Stimulated activated naive CD4-positive, alpha-beta T cell (primary cell): ENCODE measurements at places on chromosomes 4 and X.

DNA sequence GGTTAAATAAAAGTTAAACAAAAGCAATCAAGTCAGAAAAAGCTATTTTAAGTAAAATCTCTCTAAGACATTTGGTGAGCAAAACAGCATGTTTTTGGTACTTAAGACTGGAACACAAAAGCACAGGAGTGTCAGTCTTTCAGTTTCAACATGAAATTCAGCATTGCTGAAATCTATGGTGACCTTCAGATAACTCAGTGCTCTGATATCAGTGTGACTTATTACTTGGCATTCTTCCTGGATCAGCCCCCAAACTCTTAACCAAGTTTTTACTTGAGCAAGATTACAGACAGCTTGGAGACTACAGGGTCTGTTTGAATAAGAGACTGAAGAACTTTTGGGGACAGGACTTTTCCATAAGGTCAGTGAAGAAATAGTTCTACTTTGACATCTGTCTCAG lies 437.2 kb downstream of the RAPGEF2 start:
- DNase-seq = no peak

DNA sequence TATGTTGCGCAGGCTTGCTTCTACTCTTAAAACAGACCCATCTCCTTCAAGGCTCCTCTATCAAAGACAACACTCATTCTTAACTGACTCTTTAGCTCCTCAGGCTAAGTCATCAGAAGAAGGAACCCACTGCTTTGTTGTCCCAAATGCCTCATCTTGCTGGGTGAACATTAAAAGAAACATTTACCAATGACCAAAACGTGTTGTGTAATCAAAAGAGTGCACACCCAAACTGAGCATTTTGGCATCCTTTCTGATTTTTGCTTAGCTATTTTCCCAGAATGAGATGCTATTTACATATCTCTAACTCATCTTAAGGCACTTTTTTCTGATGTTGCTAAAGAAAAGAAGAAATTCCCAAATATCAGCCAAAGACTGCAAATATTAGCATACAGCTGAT lies 131.7 kb upstream of the VCX3A start:
- DNase-seq = no peak

DNA sequence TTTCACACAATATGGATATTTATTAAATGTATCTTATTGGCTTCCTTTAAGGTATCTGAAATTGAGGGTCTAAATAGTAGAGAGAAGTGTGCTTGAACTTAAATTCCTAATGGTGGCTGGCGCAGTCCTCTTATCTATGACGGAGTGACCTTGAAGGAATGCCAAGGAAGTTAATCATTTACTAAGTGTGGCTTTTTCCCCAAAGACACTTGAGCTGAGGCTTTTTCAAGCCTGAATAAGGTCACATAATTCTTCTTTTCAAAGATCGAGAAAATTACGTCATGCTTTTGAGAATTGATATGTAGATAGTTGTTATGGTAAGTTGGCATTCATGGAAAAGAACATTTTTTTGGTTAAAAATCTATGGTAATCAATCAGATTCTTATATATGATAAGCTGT lies 11.7 kb upstream of the PRPS2 start:
- no peak for DNase-seq

- DNase-seq = peak; percentile 69
These were observed 8.3 kb upstream of the DAPP1 start for GRCh38 chr4:99808260-99808857.

DNA sequence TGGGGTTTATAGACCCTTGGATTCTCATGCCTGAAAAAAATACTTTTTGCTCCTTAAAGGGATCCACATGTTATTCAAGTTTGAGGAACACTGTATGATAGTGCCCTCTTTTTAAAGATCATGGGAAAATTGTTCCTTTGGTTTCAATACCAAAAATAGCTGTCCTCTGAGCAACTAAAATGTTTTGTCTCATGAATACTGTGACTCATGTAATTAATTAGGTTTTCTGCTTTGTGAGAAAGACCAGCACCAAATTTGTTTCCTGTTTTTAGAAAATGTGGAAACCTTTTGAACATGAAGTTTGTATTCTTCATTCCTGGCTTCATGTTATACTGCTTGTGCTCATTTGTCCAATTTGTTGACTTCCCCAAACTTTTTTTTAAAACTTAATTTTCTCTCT lies 127.6 kb upstream of the SH3RF1 start:
- no peak for DNase-seq

- no peak for DNase-seq
These were observed 31.3 kb downstream of the NIPAL1 start for GRCh38 chr4:48047896-48048295.

DNA sequence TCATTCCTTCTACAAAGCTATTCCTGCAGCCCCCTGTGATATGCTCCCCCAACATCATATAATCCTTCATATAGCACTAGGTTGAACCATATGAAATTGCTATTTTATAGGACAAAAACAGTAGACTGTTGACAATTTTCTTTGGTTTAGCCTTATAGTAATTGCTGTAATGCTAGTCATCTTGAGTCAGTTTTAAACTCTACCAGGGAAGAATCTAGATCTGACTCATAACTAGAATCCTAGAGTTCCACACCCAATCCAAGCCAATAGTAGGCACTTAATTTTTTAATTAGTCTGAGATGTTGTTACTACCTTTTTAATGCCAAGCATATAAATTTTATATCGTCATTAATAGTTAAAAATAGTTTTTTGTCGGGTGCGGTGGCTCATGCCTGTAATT lies 136.8 kb downstream of the CHRNA9 start:
- no peak for DNase-seq

- no peak for DNase-seq
These were observed 63.9 kb upstream of the TRIM2 start for GRCh38 chr4:153140294-153140693.

GRCh38 chr4:48420144-48420543 lies 63.0 kb upstream of the SLC10A4 start:
- no peak for DNase-seq

GRCh38 chr4:112057470-112057869 lies 87.8 kb upstream of the FAM241A start:
- DNase-seq = no peak

DNA sequence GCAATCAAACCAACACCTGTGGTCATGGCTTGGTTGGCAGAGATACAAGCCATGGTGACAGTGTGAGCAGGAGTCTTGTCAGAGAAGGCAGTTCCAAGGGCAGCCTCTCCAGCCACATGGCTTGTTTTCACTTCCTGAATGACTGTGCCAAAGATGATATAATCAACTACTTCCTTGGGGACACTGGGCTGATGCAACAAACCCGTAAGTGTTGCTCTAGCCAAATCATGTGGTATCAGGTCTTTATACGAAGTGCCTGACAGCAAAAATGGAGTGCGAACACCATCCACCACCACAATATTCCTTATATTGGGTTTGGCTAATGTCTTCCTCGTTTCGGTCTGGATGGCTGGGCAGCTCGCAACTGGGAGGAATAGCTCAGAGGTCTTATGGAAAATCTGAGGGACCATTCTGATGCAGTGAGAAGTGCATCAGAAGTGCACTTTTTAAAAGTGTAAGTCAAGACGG lies 922.0 kb downstream of the NLGN4X start:
- no peak for DNase-seq

DNA sequence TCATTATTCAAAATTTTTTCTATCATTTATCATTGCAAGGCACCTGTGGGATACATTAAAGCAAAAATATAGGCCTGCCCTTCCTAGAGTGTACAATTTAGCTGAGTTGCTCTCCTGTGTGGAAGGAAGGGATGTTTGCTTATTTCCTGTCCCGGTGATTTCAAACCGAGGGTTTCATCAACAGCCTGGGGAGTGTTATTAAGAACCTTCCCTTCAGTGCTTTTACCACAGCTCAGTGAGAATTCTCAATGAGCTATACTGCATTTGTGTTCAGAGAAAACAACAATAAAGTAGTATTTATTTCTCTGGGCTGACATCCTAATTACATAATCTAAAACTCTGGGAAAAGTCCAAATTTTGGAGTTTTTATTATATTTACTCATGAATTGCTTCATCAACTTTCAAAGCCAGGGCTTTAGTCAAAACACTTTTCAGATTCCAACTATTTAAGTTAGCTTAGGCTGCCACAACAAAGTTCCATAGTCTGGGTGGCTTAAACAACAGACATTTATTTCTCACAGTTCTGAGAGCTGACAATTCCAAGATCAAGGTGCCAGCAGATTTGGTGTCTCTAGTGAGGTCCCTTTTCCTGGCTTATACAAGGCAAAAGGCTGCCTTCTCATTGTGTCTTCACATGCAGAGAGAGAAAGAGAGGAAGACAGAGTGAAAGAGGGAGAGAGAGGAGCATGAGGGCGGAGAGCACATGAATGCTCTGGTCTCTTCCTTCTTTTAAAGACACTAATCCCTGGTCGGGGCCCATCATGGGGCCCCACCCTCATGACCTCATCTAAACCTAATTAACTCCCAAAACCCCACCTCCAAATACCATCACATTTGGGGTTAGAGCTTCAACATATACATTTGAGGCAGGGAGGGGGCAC lies 62.6 kb downstream of the MMRN1 start:
- DNase-seq = no peak

DNA sequence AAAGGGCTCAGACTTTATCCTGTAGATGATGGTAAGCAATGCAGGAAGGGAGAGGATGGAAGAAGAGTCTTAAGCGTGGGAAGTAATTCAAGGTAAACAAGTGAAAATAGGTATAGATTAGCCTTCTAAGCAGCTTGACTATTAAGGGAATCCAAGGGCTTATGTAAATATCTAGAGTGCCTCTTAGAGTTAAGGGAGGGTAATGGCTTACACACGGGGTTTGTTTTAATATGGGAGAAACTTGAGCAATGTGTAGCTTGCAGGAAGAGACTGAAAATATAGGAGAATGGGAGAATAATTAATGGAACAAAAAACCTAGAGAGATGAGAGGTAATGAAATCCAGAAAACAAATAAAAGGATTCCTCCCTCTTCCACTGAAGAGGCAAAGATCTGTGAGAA lies 12.8 kb upstream of the SAP30 start:
- DNase-seq = no peak

- no peak for DNase-seq
These were observed 5.0 kb upstream of the ABLIM2 start for GRCh38 chr4:8163436-8164193.

GRCh38 chrX:17537723-17538243 lies 162.8 kb downstream of the NHS start:
- no peak for DNase-seq

DNA sequence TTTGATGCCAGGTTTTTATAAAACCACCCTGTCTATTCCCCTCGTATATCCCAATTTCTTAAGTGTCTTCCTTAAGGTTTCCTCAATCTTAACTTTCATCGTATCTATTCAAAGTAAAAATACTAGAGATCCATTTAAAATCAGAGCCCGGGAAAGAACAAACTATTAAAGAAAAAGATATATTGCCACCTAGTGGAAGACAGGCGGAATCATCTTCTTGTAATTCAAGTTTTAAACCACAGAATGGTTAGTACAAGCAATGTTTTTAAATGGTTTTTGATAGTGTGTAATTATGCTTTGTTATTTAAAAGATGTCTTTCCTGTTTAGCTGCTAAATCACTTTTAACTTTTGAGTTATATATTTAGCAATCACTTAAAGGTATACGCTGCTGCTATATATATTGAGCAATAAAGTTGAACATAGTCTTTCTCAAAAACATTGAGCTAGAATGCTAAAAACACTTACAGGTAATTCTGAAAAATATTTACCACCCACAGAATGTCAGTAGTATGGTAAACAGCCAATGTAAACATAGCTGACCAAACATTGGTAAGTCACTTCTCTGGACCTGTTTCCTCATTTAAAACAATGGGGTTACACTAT lies 18.2 kb downstream of the PRDM8 start:
- DNase-seq = peak; percentile 46

GRCh38 chr4:171601091-171601490 lies 212.1 kb upstream of the GALNTL6 start:
- no peak for DNase-seq

GRCh38 chrX:25295466-25295865 lies 279.7 kb upstream of the ARX start:
- DNase-seq = no peak

DNA sequence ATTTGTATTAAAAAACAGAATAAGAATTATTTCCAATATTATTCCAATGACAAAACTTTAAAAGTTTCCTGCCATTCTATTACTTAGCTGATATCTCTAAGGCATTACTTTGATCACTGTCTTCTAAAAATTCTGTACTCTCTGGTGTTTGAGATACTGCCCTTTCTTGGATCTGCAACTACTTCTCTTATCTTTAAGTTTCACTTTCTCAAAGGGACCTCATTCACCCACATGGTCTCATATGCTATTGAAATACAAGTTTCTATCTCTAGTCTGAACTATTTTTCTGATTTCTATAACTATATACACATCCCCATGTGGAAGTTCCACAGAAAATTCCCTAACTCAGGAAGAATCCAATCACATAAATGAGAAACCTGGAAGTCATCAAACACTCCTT lies 22.2 kb downstream of the TMPRSS11E start:
- DNase-seq = no peak

- DNase-seq = no peak
These were observed 93.8 kb downstream of the TBL1X start for GRCh38 chrX:9558615-9559014.

DNA sequence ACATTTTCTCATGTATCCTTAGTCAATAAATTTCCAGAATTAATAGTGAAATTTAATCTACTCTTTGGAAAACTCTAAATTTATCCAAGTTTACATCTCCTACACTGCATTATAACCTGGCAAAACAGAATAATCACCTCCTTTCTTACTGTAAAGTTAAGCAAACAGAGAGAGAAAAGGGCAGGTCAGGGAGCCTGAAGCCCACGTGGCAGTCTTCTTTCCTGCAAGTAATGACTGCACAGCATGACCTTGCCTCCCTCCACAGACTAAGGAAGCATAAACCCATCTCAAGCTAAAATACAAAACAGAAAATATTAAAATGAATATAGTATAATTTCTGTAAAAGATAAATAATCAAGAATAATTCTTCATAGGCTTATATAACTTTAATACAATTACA lies 1153.0 kb downstream of the C4orf33 start:
- DNase-seq = no peak

- no peak for DNase-seq
These were observed 158.1 kb downstream of the BCOR start for GRCh38 chrX:39939678-39940077.

DNA sequence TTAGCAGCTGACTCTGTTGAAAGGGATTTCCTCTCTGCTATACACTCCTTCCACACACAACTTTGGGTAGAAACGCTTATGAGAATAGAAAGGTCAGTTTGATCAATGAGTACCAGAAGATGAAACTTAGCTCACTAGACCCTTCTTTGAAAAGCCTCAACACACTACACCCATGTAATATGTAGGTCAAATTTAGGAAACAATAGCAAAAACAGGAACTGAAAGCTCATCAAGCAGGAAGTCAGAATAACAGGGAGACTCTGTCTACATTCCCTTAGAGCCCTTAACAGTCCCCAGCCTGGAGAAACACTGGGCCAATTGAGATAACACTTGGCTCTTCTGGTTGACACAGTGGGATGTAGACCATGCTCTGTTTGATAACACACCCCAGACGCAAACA lies 30.7 kb downstream of the SRPX2 start:
- DNase-seq = no peak

- DNase-seq = no peak
These were observed 23.3 kb upstream of the MGST2 start for GRCh38 chr4:139642364-139642763.

DNA sequence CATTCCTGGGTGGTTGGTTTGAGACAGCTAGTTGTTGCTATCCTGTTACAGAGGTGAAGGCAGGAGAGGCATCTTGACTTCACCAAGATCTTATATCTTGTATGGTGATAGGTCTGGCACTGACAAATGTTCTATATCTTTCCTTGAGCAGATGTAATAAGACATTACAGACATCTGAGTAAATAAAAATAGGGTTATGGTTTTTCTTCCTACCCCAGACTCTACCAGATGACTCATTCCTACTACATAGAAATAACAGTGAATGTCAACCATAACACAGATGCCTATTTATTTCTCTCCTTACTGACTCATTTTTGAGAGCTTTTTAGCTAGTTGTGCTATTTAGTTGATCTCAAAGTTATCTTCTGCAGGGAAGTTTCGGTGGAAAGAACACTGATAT lies 21.9 kb downstream of the HNRNPH2 start:
- DNase-seq = no peak
